AG09319 (cell line): ENCODE measurements at places on chromosomes 13 and 19.

DNA sequence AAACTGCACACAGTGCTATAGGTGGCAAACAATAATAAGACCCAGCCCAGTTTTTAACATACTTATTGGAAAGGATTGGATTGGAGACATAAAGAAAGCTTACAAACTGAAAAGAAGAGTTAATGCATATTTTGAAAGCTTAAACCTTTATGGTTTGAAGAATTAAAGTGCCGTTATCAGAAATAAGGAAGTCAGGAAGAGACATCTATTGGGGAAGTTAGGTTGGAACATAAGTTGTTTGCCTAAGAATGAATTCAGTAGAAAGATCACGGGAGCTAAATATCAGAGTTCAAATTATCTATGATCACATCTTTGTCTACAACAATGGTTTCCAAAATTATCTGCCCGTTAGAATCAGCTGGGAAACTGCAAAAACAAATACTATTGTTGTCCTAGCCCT, 767.9 kb downstream of the PCDH9 start:
- DNase-seq = no peak

- no peak for DNase-seq
These were observed 31.4 kb upstream of the MPHOSPH8 start for GRCh38 chr13:19601749-19602725.

- no peak for DNase-seq
These were observed 17.7 kb downstream of the NFIX start for GRCh38 chr19:13012690-13013608.

GRCh38 chr19:38932425-38933179, 1.9 kb downstream of the MRPS12 start:
- DNase-seq = no peak

GRCh38 chr19:6276447-6276846, 3.3 kb downstream of the MLLT1 start:
- DNase-seq = peak; percentile 70

GRCh38 chr13:111658145-111659100, 338.0 kb downstream of the TEX29 start:
- no peak for DNase-seq

DNA sequence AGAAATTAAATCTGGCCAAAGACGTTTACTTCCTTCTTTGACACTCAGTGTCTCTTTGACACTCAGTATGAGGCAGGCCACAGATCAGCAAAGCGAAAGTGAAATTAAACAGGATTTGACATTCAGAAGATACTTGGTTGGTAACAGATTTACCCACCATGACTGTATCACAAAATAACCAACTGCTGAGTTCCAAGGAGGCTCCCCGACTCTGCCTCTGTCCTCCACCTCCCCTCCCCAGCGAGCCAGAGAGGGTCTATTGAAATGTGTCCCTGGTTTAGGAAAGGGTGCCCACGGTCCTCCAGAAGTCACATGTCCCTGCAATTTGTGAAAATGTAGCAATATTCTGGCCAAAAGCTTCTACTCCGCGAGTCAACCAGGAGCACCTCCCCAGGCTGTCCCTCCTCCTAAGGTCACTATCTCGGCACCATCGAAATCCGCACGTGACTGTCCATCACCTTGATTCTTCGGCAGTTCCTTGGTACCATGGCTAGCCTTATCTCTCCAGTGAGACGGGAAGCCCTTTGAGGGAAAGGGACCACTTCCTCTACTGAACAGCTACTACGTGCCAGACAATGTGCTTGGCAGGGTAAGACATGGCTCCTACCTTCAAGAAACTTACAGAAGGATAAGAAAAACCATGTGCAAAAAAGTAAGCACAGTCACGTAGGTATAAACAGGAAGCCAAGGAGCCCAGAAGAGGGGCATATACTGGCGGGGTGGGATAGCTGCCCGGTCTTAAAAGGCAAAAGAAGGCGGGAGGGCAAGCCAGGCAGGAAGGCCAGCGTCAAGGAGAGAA, 1.5 kb downstream of the N4BP2L1 start:
- no peak for DNase-seq

- no peak for DNase-seq
These were observed 6.4 kb downstream of the WDR87 start for GRCh38 chr19:37899966-37900365.

- DNase-seq = no peak
These were observed 75.4 kb upstream of the NPAS1 start for GRCh38 chr19:46944123-46944748.

DNA sequence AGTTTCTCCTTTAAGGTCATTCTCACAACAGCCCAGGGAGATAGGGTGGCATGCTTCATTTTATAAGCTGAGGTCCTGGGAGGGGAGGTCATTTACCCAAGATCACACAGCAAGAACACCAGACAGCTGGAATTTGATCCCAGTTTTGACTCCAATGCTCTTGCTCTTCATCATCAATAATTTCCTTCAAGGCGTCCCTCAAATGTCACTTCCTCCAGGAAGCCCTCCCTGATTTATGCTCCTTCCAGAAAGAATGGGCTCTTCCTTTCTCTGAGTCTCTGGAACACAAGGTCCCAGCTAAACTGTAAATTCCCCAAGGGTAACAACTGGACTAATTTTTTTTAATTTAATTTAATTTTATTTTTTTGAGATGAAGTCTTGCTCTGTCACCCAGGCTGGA, 4.7 kb upstream of the DHX34 start:
- no peak for DNase-seq

DNA sequence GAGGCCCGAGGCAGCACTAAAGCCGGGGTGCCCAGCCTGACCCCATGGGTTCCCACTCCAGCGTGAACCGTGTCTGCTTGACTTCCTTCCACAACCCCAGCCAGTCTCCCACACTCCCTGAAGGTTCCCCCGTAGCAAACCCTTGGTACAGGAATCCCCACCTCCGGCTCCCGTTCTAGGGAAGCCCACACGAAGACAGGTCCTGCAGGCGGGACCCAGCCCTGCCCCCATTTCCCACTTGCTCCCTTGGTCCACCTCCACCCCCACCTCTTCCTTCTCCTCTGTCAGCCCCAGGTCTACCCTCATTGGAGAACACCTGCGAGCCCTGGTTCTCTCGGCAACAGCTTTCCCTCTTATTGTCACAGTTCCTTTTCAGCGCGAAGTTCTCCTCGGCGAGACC, 23.9 kb downstream of the C19orf81 start:
- no peak for DNase-seq

- DNase-seq = no peak
These were observed 213.3 kb downstream of the OLFM4 start for GRCh38 chr13:53241891-53242348.

DNA sequence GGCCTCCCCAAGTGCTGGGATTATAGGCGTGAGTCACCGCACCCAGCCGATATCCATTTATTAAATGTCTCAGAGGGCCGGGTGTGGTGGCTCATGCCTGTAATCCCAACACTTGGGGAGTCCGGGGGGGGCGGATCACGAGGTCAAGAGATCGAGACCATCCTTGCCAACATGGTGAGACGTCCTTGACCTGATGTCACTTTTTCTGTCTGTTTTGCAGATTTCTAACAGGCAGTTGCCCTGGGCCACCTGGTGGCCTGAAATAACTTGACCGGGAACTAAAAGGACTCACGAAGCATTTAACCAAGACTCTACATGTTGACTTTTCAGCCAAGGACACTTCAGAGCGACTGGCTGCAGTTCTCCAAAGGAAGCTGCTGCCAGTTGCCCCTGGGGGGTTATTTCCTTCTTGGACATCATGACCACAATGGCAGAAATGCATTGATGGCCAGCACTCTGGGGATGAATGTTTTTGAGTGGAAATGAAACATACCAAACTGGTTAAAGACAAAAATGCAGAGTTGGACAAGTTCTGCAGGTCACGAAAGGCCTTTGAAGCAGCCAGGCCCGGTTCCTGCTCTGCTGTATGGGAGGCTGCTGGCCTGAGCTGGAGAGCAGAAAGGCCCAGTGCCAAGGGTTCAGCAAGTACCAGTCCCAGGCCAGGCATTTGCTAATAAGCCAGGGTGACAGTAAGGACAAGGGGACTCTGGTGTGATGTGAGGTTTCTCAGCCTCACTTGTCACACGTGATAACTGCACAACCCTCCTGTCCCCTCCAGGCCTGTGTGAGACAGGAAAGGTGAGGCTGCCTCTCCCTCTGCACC, 8.3 kb downstream of the ZNF837 start:
- DNase-seq = no peak

DNA sequence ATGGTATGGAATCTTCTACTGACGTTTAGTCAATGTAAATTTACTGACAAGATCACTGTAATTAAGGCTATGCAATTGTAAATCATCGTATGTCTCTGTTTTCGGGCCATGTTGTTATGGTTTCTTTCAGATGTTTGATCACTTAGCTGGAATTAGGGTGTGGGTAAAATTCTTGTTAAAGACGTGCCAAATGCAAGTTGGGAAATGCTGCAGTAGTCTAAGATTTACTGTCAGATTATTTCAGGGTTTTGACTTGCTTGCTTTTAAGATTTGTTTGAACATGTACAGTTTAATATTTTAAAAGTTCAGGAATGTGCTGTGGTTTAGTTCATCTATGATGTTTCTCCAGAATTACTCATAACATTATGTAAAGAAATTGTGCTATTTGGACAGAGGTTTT, 10.8 kb downstream of the NDFIP2 start:
- peak; percentile 59 for DNase-seq

DNA sequence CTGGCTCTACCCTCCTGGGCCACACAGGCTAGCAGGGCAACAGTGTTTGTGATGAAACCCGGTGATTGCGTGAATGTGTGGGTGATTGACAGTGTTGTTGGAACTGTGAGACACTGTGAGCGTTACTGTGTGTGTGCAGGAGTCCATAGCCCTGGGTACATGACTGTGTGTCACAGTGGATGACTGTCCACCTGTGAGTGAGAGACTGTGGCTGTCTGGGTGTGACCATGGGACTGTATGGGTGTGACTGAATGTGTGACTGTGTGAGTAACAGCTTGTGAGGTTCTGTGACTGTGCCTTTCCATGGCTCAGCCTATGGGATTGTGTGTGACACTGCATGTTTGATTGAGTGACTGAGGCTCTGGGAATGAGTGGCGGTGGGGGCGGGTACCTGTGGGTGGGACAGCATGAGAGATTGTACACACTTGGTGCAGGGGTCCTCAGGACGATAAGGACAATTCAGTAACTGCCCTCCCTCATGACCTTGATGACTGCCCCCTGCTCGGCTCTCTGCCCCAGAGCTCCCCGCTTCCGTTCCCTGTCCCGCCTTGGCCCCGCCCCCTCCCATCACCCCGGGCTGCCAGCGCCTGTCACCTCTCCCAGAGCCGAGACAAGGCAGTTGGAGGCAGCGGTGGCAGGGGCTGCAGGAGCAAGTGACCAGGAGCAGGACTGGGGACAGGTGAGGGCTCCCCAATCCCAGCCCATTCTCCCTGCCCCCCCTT, at the start of gene GIPR:
Gene GIPR (plus strand): TSS at position 602 of the 722 bp plus-strand sequence. CDS start 1,300 bp downstream, outside the sequence.
- no peak for DNase-seq

DNA sequence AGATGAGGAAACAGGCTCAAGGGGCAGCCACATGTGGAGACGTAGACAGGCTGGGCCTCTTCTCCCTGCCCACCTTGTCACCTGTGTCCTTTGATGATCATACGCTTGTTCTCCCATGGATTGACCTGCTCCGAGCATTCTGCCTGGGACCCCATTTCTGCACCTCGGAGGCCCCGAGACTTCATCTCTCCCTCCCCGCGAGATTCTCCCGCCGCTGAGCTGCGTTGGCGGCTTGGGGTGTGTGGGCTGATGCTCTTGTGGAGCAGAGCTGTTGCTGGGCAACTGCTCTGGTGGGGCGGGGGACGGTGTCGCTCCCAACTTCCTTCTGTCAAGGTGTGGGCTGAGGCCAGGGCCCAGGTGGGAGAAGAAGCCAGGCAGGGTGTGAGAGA, 22.1 kb downstream of the MAST3 start:
- no peak for DNase-seq

GRCh38 chr19:3648037-3648905, 21.7 kb upstream of the CACTIN start:
- no peak for DNase-seq

- no peak for DNase-seq
These were observed 52.1 kb downstream of the ARHGEF18 start for GRCh38 chr19:7400815-7401214.

GRCh38 chr19:19347401-19348110, 26.9 kb downstream of the MAU2 start:
- DNase-seq = no peak

DNA sequence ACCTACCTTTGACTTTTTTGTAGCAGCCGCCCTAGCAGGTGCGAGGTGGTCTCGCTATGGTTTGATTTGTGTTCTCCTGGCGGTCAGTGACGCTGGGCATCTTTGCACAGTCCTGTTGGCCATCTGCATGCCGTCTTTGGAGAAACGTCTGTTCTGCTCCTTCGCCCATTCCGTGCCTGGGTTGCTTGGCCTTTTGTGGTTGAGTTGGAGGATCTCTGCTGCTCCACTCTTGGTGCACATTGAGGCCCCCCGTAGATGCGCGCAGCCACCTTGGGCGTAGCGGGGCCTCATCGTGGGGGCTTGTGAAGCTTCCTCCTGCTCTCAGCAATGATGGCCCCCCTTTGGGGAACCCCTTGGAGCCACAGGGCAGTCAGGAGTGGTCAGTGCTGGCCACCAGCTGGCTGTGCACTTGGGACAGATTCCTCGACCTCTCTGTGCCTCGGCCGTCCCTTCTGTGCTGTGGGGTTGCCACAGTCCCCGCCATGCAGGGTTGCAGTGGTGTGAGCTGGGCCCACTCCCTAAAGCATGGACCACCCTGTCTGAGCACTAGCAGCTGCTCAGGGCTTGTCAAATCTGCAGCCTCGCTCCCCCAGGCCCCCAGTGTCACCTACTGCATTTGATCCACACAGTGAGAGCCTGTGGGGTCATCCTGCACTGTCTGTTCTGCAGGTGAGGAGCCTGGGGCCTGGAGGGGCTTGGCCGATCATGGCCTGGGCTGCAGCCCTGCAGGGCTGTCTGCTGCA, 170.8 kb downstream of the KDM4B start:
- DNase-seq = no peak

DNA sequence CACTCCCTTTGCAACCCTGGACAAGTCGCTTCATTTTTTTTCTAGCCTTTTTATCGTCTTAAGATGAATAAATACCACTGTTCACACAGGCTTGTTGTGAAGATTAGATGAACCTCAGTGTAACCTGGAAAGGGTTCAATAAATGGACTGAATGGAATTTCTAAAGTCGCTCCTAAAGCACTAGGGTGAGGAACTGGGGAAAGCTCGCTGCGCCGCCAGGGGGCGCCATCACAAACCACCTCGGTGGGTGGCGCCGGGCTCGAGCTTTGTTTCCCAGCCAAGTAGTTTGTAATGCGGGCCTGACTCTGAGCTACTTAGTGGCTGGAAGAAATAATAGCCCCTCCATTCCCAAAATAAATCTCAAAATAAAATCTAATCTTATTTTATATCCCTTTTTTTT, 2.2 kb upstream of the CEACAM6 start:
- DNase-seq = no peak
